ENCODE measurements at places on chromosomes 7 and 10. TPM values are rescaled to one million over a fixed set of nuclear protein-coding genes. Genes with fewer than 3 reads are reported as not detected.

Gene TRIM73
- 16.7 TPM for total RNA-seq

Gene MIOS
- total RNA-seq, result 42.0 TPM

Gene HOXA11
- 0.26 TPM for total RNA-seq

Gene RAB19
- 9.1 TPM for total RNA-seq

Gene GHRHR
- not detected for total RNA-seq

Gene POLL
- total RNA-seq, result 30.3 TPM

Gene PPRC1
- 22.9 TPM for total RNA-seq

Gene SEMA4G
- total RNA-seq, result 0.83 TPM

Gene TRRAP
- total RNA-seq, result 46.8 TPM

Gene DNAJC1
- 19.1 TPM for total RNA-seq

Gene CPVL
- not detected for total RNA-seq

Gene THSD7A
- total RNA-seq, result 4.0 TPM

Gene ZNF273
- 3.4 TPM for total RNA-seq

Gene SORBS1
- 5.0 TPM for total RNA-seq

Gene GIMAP5
- total RNA-seq, result not detected

Gene AKR1C3
- 1,870 TPM for total RNA-seq

Gene WDR91
- total RNA-seq, result 7.6 TPM

Gene OPN1SW
- not detected for total RNA-seq

Gene BICC1
- not detected for total RNA-seq

Gene TSPAN13
- total RNA-seq, result 26.5 TPM

Gene MYL10
- not detected for total RNA-seq

Gene TWIST1
- 1.0 TPM for total RNA-seq

Gene SLC29A4
- 10.3 TPM for total RNA-seq

Gene SP4
- 6.1 TPM for total RNA-seq

Gene PNLIPRP3
- not detected for total RNA-seq

Gene IRF5
- 5.8 TPM for total RNA-seq

Gene AGAP5
- 13.4 TPM for total RNA-seq

Gene PLCE1
- total RNA-seq, result 15.2 TPM

Gene ZDHHC4
- 96.1 TPM for total RNA-seq

Gene ATRNL1
- not detected for total RNA-seq

Gene PRKAR2B
- total RNA-seq, result 2.9 TPM

Gene CSGALNACT2
- 8.5 TPM for total RNA-seq

Gene ZNF775
- total RNA-seq, result 3.4 TPM

Gene H2BK1
- total RNA-seq, result not detected

Gene NKX2-3
- not detected for total RNA-seq

Gene TMEM26
- total RNA-seq, result not detected
